Liver (tissue), 10 donors: ENCODE measurements at places on chromosomes 11 and 22. TPM values are rescaled to one million over a fixed set of nuclear protein-coding genes. Genes with fewer than 3 reads are reported as not detected.

The LRP4 gene
- polyA plus RNA-seq: 0.88 TPM

The KRTAP5-9 gene
- 0.06 TPM for polyA plus RNA-seq

The LRRC32 gene
- polyA plus RNA-seq: 11.2 TPM

The C11orf16 gene
- not detected for polyA plus RNA-seq

The NAALAD2 gene
- 0.21 TPM for polyA plus RNA-seq

The NDUFC2 gene
- 256 TPM for polyA plus RNA-seq

The PTGDR2 gene
- polyA plus RNA-seq: 0.09 TPM

The MAJIN gene
- 0.31 TPM for polyA plus RNA-seq

The EHBP1L1 gene
- 6.5 TPM for polyA plus RNA-seq

The SYT7 gene
- 15.2 TPM for polyA plus RNA-seq

The TMEM121B gene
- polyA plus RNA-seq: 0.12 TPM

The WNT11 gene
- polyA plus RNA-seq: 3.7 TPM

The MAPK8IP2 gene
- 0.37 TPM for polyA plus RNA-seq

The SCN4B gene
- polyA plus RNA-seq: not detected

The BTBD18 gene
- polyA plus RNA-seq: 0.13 TPM

The FAM111B gene
- polyA plus RNA-seq: 0.32 TPM

The TAGLN gene
- polyA plus RNA-seq: 24.6 TPM

The DMC1 gene
- not detected for polyA plus RNA-seq

The OR4D5 gene
- polyA plus RNA-seq: not detected

DNA sequence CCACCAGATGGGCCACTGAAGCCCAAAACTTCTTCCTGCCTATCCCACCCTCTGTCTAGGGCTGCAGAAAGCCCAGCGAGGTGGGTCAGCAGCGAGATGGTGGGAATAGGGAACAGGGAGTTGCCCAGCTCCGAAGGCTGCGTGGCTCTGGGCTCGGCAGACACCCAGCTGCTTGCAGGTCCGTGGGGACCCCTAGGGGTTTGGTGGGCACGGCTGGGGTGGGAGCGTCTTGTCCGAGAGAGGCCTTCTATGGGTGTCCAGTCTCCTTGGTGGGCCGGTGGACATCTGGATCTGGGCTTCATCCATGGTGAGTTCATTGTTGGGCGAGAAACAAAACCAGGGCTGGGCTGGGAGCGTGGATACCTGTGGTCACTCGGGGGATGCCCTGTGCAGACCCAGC, 1211.0 kb downstream of the BRD1 start:
- no peak for DNase-seq

- no peak for DNase-seq
Measured at GRCh38 chr11:88464528-88464927, 127.0 kb upstream of the CTSC start.

- DNase-seq: peak; percentile 89
Measured at GRCh38 chr22:40346185-40347118, at the start of gene ADSL. Gene ADSL (plus strand): TSS chr22:40346500. CDS start chr22:40346559, 59 bp downstream.

GRCh38 chr11:128696941-128697340, 3.1 kb downstream of the FLI1 start:
- DNase-seq: no peak

GRCh38 chr11:125945011-125945796, 640 bp upstream of the VSIG10L2 start:
- peak; percentile 27 for DNase-seq

GRCh38 chr22:45645526-45646414, 25.9 kb upstream of the ATXN10 start:
- DNase-seq: peak; percentile 84

- DNase-seq: no peak
Measured at GRCh38 chr11:15663777-15664218, 549.1 kb downstream of the INSC start.

DNA sequence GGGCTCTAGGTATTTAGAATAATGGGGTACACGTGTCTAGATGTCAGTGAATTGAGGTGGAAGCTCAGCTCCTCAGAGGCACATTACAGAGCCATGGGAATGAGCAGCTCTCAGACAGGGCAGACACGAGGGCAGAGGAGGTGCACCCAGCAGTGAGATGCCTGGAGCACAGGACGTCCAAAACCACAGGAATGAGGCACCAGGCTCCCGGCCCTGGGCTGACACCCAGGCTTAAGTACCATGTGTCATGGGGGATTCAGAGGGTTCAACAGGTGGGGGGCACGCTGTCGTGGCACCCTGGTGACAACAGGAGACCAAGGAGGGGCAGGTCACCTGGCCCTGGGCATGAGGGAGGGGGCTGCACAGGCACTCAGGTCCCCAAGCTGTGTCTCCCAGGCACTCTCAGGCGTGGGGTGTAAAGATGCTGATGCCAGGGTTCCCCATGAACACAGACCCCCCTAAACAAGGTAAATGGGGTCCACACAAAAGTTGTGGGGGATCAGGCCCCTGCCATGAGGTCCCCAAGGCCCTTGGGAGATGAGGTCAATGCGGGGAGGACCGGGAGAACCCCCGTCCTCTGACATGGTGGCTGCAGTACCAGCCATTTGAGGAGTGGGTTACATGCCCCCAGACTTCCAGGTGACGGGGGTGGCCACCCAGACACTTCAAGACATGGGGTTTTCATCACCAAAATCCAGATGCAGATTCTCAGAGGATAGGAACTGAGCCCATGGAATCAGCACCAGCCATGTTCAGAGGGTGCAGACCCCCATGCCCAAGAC, 5.6 kb upstream of the SYT8 start:
- no peak for DNase-seq

- no peak for DNase-seq
Measured at GRCh38 chr22:46604306-46604690, 15.9 kb upstream of the GRAMD4 start.

DNA sequence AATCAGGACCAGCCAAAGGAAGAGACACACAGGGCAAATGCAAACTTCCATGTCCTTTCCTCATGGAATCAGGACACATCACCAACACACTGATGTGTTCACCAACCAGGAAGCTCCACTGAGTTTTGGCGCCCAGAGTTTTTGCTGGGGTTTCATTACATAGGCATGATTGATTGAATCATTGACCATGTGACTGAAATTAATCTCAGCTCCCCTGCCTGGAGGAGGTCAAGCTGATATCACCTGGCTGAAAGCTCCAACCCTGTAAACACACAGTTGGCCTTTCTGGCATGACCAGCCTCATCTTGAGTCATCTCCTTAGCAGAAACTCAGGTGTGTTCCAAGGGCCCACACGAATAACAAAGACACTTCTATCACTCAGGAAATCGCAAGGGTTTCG, 133.2 kb downstream of the TRIM29 start:
- DNase-seq: no peak

DNA sequence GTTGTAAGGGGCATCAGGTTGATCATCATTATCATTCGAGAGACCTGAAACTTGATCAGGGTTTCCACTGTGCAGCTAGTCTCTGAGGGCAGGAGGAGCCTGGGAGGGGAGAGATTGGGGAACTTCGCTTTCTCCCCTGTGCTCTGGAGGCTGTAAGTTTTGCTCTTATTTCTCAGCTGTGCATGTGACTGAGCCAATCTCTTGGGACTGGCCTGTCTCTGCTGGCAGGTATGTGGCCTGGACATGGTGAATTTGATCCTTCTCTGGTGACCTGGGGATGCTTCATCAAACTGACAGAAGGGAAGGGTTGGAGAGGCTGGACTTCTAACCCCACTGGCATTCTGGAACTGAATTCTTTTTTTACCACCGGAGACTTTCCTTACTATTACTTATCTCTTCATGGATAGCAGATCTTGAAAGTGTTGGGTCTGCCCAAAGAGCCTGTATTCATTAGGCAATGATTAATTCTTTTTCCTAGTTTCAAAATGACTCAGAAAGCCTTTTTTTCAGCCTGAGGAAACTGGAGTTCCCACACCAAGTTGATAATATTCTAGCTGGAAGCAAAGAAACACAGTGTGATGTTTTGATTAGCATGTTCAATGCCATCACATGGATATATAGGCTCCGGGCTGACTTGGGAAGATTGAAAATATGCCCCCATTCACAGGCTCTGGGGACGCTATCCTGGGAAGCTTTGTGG, 36.5 kb downstream of the TSPAN18 start:
- DNase-seq: no peak

GRCh38 chr11:76228875-76229149, 22.5 kb upstream of the WNT11 start:
- no peak for DNase-seq

DNA sequence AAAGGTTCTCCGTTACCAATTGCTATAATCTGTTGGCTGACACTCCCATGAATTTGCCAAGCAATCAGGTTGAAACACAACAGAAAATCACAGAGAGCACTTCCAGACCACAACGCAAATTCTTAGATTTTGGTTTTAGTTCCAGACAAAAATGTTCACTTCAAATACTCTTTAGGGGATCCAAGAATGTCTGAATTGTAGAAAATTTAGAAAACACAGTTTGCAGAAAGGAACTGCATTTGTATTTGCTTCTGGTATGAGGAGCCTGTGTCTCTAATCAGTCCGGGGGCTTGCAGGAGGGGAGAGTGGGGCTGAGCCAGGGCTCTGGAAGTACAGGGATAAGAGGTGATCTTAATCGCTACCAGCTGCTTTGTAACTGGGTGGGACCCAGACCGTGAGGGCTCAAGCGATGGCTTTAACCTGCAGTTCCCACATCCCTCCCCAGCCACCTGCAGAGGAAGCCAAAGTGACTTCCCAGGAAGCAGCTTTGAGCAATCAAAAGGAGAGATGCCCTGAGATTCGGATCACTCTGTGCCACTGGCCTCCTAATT, 18.7 kb downstream of the SCUBE2 start:
- DNase-seq: no peak

DNA sequence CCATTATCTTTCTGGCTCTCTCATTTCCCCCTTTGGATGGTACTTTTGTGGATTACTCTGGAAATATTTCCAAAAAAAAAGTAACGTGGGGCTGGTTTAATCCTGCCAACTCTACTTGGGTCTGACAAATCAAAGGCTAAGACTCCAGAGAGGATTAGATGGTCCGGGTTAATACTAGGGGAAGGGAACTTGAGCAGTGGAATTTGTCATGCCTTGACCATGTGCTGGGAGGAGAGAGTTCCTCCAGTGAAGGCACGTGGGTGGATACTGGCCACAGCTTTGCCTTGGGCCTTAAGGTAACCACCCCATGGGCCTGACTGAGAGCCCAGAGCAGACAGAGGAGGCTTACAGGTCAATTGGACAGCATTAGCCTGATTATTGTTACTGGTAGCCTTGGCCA, 120.3 kb downstream of the NAV2 start:
- DNase-seq: no peak

GRCh38 chr22:44460691-44461375, 37.2 kb downstream of the RTL6 start:
- DNase-seq: no peak

- no peak for DNase-seq
Measured at GRCh38 chr11:114162719-114163123, 103.2 kb downstream of the ZBTB16 start.

- DNase-seq: no peak
Measured at GRCh38 chr11:79157738-79158137, 283.1 kb downstream of the TENM4 start.

- no peak for DNase-seq
Measured at GRCh38 chr22:17334059-17334458, 35.2 kb upstream of the CECR2 start.

GRCh38 chr11:100753172-100753543, 66.1 kb downstream of the ARHGAP42 start:
- DNase-seq: no peak

- DNase-seq: no peak
Measured at GRCh38 chr11:111307472-111308108, 9.2 kb downstream of the POU2AF3 start.

DNA sequence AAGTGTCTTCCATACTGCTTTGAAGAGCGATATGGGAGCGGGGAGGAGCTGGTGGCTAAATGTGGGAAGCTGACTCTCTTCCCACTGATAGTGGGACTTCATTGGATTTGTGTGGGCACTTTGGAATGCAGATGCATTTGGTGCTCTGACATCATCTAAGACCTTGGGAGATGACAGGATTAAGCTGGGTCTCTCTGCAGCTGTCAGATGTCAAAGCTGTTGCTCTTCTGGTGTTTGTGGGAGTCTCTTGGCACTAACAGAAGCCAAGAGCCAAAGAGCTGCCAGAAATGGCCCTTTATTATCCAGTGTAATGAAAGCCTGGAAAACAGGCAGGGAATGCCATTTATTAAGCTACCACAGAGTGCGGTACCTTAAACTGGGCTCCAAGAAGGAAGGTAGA, 20.6 kb downstream of the GRAMD1B start:
- DNase-seq: no peak

GRCh38 chr11:113840932-113841664, 34.3 kb downstream of the USP28 start:
- DNase-seq: no peak

DNA sequence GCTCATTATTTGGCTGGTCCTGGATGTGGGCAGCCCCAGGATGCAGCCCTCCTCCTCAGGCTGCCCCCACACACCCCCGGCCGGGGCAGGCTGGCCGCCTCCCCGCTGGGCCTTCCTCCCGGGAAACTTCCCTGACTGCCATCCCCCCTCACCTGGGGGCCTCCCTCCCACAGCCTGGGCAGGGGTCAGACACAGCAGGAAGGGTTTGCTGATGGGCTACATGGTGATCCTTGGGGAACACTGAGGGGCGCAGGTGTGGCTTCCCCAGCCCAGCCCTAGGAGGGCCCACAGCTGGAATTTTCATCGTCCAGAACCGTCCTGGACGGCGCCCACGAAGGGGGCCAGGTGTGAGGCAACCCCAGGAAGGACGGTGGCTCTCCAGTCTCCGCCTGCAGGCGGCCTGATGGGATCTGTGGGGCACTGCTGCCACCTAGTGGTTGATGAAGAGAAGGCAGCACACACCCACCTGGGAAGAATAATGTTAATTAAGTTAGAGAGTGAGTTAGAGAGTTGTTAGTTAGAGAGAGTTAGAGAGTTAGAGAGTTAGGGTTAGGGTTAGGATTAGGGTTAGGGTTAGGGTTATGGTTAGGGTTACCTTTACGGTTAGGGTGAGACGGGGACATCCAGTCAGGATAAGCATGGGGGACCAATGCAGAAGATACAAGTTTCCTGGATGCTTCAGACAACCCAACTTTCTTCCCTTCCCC, 75.9 kb upstream of the PRR5 start:
- peak; percentile 81 for DNase-seq

DNA sequence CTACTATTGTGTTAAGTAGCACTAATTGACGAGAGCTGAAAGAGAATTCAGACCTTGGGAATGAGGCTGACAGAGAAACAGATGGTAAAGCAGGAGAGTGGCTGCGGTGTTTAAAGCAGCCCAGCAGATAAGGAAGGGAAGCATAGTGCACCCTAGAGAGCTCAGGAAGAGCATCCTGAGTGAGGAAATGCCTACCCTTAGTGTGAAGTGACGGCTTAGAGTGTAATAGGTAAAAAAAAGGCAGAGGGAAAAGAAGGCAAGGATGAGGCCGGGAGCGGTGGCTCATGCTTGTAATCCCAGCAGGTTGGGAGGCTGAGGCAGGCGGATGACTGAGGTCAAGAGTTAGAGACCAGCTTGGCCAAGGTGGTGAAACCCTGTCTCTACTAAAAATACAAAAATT, 22.4 kb upstream of the ETS1 start:
- no peak for DNase-seq

DNA sequence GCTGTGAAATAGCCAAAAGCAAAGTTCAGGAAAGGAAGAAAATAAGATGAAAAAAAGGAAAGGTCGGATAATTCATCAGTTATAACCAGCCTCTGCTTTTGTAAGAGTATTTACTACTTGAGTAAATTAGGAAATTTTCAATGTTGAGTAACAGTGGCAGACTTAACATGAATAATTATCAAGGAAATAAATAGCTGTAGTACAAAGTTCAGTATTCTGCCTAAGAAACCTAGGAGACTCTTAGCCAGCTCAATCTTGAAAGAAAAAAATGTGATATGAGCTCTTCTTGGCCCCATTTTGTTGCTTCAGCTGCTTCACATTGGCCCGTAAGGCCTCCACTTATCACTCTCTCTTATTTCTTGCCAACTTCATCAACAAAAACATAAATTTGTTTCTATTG, 17.0 kb upstream of the DNAJB7 start:
- no peak for DNase-seq
